Central memory CD8-positive, alpha-beta T cell (primary cell): ENCODE measurements at places on chromosomes 5 and 9.

DNA sequence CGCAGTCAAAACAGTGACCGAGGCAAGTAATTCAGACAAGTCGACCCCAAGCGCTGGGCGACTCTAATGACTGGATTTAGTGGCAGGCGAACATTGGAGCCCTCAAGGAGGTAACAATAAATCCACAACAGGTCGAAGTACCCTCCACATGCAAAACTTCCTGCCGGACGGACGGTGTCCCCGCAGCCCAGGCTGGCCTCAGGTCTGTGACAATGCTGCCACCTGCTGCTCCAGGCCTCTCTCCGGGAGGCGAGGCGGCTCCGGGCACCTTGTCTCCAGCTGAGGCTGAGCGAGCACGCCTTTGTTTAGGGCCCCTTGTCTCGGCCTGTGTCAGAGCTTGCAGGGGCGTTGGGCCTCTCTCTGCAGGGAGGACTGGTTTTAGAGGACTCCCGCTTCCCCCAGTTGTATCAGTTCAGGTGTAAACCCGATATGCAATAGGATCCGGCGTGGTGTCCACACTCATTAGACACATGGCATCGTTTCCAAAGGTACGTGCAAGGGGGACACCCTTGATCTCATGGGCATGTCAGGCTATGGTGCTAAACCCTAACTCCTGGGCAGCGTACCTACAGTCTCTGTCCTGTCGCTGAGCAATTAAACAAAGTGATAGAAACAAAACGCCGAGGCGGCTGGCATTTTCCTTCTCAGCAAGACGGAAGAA, 628.0 kb upstream of the ADAMTS16 start:
- DNase-seq: no peak

- DNase-seq: no peak
Observed at GRCh38 chr5:168005093-168005492, 286.4 kb upstream of the WWC1 start.

GRCh38 chr9:104899759-104900247, 28.2 kb downstream of the ABCA1 start:
- DNase-seq: no peak

DNA sequence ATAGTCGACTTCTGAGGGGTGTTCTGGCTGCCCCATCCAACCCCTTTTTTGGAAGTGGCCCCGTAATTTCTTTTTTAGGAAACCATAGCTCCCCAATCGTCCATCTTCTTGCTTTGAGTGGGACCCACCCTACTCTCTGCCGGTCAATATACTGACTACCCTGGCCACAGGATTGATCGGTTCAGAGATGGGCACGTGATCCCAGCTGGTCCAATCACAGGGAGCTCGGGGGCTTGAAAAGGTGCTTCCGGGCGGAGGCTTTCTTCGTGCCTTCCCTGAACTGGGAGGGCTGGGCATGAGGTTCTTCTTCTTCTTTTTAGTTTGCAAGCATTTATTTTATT, 78.7 kb upstream of the SH3PXD2B start:
- peak; percentile 2 for DNase-seq

- DNase-seq: no peak
Observed at GRCh38 chr5:96347502-96348292, 85.4 kb downstream of the PCSK1 start.

DNA sequence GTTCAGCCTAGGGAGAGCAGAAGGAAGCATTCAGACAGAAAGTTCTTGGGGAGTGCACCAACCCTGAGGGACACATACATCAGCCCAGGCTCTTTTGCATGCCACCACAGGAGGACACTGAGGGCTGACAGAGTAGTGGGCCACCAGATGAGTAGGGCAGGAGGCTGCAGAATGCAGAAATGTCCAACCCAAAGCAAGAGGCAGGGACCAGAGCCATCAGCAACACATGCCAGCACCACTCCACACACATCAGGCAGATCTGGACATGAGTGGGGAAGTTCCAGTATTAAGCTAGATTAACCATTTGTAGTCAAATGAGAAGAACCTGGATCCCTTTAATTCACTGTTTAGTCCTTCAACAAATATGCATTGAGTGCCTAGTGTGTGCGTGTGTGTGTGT, 35.7 kb upstream of the OTULINL start:
- DNase-seq: no peak

DNA sequence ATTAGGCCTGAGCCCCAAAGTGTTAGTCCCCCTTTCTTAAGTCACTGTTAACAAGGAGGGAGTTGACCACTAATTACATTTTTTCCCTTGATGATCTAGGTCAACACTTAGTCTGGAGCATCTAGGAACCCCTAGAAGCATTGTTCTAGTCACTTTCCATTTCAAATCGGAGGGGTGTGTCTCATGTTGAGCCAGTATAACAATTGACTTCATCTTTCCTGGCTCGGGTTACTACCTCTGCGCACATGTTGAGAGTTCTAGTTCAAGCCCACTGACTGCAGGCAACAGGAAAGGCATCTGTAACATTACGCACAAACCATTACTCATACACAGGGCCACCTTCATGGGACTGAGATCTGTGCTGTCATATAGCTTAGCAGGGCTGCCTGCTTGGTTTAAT, 164.9 kb downstream of the NTRK2 start:
- DNase-seq: no peak

DNA sequence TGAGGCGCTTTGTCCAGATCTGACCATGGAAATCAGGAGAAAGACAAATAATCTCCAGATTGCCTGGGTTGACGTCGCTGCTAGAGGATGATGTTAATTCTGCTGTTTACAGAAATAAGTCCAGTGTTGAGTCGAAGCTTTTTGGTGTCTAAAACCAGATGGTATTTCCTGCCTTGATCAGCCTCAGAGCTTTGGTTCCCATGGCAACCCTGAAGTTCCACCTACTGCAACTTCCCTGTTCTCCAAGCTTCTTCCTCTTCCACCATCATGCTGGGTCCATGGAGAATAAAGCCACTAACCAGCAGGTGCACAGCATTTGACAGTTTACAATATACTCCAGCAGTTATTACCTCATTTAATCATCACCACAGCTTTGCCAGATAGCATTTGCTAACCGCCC, 18.0 kb upstream of the GABBR2 start:
- no peak for DNase-seq

- DNase-seq: no peak
Observed at GRCh38 chr5:168580227-168580508, 1.0 kb upstream of the PANK3 start.

- DNase-seq: no peak
Observed at GRCh38 chr5:53557386-53557785, 3.1 kb upstream of the NDUFS4 start.

DNA sequence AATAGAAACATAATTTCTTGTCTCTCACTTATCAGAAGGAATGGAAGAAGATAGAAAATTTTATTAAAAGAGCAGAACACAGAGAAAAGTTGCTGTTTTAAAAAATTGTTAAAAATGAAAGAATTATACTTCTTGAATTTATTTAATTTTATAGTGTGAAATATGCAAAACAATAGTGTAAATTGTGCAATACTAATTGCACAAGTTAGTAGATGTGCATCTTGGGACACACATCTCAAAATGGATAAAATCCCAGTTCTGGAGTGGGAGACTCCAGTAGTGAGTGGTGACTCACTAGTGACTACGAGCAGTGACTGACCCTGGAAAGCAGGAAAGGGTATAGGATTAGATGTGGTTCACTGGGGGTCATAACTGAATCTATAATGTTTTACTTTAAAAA, 223.2 kb downstream of the MSX2 start:
- DNase-seq: no peak

- DNase-seq: no peak
Observed at GRCh38 chr9:134375011-134375390, 48.7 kb downstream of the RXRA start.

- DNase-seq: no peak
Observed at GRCh38 chr9:17135295-17136160, 688 bp downstream of the CNTLN start.

- DNase-seq: no peak
Observed at GRCh38 chr5:95027775-95028174, 257.1 kb downstream of the MCTP1 start.

DNA sequence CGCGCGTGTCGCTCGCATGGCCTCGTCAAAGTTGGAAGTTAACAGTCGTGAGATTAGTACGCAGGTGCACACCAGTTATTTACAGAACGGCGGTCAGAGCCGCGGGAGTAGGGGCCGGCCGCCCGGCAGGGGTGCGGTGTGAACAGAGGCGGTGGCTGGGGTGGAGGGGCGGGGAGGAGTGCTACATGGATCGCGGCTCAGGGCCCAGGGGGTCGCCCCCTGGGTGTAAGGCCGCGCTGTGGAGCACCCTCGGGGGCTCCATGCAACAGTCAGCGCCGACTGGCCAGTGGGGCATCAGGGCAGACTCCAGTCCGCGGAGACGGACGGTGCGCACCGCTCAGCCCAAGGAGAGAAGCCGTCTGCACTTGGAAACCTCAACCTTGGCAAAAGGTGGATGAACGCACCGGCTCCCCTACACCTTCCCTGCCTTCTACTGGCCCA, 60.3 kb downstream of the ZNF354C start:
- DNase-seq: no peak

- no peak for DNase-seq
Observed at GRCh38 chr9:68974431-68974830, 39.5 kb downstream of the PRKACG start.
